Esophagus muscularis mucosa (tissue), 4 donors: ENCODE measurements at places on chromosomes 4 and X. TPM values are rescaled to one million over a fixed set of nuclear protein-coding genes. Genes with fewer than 3 reads are reported as not detected.

- no peak for DNase-seq
- H3K27me3 ChIP-seq: no peaks in the 10 kb centered on the region
- H3K4me3 ChIP-seq: no peak overlapping the region
- no peaks in the 10 kb centered on the region for H3K36me3 ChIP-seq
- H3K27ac ChIP-seq: no peak overlapping the region
Measured at GRCh38 chrX:46408553-46409407, 136.4 kb downstream of the ZNF674 start.

GRCh38 chrX:129759576-129760061 is 20.1 kb upstream of the SASH3 start:
- no peaks in the 10 kb centered on the region for H3K27me3 ChIP-seq
- peak overlapping the region; percentile 44 for H3K27ac ChIP-seq
- no peak for DNase-seq
- H3K36me3 ChIP-seq: no peaks in the 10 kb centered on the region
- no peak overlapping the region for H3K4me3 ChIP-seq
- H3K4me1 ChIP-seq: no peaks in the 10 kb centered on the region

- H3K4me1 ChIP-seq: no peaks in the 10 kb centered on the region
- H3K27ac ChIP-seq: no peak overlapping the region
- H3K36me3 ChIP-seq: no peaks in the 10 kb centered on the region
- H3K4me3 ChIP-seq: no peak overlapping the region
- no peaks in the 10 kb centered on the region for H3K27me3 ChIP-seq
Measured at GRCh38 chr4:141455651-141456050, 180.7 kb upstream of the IL15 start.

GRCh38 chr4:15771216-15772058 is 6.7 kb upstream of the CD38 start:
- no peaks in the 10 kb centered on the region for H3K36me3 ChIP-seq
- no peak overlapping the region for H3K4me3 ChIP-seq
- H3K27me3 ChIP-seq: no peaks in the 10 kb centered on the region
- DNase-seq: no peak

DNA sequence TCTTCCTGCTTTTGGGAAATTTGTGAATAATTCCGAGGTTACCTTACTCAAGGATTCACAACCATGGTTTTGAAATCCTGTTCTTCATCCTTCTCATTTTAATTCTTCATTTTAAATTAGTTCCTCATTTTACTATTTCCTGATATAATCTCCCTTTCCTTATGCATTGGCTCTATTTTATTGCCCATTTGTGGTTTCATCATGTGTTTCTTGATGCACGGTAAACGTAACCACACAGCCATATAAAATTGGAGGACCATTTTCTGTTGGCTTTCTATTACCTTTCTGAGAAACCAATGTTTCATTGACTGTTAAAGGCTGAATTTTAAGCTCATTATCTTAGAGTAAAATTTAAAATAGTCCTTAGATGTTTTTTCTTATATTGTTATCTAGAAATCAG is 100.3 kb upstream of the NDST4 start:
- no peaks in the 10 kb centered on the region for H3K27me3 ChIP-seq
- H3K4me3 ChIP-seq: no peak overlapping the region
- no peak overlapping the region for H3K27ac ChIP-seq

DNA sequence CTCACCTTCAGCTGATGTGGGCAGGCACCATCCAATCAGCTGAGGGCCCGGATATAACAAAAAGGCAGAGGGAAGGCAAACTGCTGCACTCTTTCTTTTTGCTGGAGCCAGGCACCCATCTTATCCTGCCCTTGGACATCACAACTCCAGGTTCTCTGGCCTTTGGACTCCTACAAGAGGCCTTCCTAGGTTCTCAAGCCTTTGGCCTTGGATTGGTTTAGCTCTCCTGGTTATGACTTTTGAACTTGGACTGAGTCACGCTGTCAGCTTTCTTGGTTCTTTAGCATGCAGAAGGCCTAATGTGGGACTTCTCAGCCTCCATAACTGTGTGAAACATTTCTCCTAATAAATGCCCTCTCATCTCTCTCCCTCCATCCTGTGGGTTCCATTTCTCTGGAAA is 23.0 kb upstream of the N4BP2 start:
- no peak for DNase-seq
- no peaks in the 10 kb centered on the region for H3K36me3 ChIP-seq
- H3K27ac ChIP-seq: no peak overlapping the region
- H3K4me1 ChIP-seq: no peaks in the 10 kb centered on the region
- no peak overlapping the region for H3K4me3 ChIP-seq
- no peaks in the 10 kb centered on the region for H3K27me3 ChIP-seq

DNA sequence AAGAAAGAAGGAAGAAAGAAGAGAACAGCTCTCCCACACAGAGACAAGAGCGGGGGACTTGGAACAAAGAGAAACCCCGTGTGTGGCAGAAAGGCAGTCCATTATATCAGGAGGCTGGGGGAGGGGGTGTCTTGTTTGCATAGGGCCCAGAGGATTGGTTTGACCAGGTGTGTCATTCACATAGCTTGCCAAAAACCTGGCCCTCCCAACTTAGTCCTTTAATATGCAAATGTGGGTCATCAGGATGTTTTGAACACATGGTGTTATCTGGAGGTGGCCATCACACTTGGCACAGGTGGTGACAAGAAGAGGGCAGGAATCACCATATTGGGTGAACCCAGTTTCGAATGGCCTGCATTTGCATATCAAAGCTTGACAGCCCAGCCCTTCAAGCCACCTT is 111.7 kb downstream of the LINC00632 start:
- H3K4me1 ChIP-seq: no peaks in the 10 kb centered on the region
- H3K27ac ChIP-seq: no peak overlapping the region
- H3K27me3 ChIP-seq: no peaks in the 10 kb centered on the region

- peaks cover 31% of the 10 kb centered on the region for H3K4me1 ChIP-seq
- no peaks in the 10 kb centered on the region for H3K27me3 ChIP-seq
- H3K4me3 ChIP-seq: no peak overlapping the region
- no peak for DNase-seq
- H3K27ac ChIP-seq: peak overlapping the region; percentile 18
Measured at GRCh38 chr4:8409264-8410065, 31.1 kb downstream of the ACOX3 start.

- no peaks in the 10 kb centered on the region for H3K27me3 ChIP-seq
- H3K36me3 ChIP-seq: no peaks in the 10 kb centered on the region
- no peak for DNase-seq
Measured at GRCh38 chr4:71663780-71664179, 120.1 kb downstream of the GC start.

DNA sequence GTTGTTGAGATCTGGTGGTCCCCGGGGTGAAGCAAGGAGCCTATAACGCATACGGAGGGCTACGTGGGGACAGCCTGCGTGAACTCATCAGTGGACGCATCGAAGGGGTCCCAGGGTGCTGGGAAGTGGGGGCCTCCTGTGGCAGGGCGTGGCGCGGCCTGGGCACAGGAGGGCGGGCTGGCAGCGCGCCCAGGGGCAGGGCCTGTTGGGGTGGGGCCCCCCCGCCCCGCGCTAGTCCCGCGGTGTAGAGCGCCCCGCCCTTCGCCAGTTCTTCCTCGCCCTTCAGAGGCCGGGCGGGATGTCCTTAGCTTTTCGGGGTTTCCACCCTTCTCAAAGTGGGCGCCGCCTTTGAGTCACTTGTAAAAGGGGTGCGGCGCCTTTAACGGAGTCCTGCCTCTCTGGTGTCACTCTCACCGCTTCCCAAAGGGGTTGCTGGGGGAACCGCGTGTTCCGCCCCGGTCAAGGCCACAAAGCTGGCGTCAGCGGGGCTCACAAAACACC is 632 bp downstream of the PLP2 start:
- peak overlapping the region; percentile 91 for H3K27ac ChIP-seq
- no peaks in the 10 kb centered on the region for H3K27me3 ChIP-seq
- peaks cover 12% of the 10 kb centered on the region for H3K36me3 ChIP-seq
- H3K4me3 ChIP-seq: peak overlapping the region; percentile 72
- H3K4me1 ChIP-seq: peaks cover 32% of the 10 kb centered on the region
- no peak for DNase-seq

DNA sequence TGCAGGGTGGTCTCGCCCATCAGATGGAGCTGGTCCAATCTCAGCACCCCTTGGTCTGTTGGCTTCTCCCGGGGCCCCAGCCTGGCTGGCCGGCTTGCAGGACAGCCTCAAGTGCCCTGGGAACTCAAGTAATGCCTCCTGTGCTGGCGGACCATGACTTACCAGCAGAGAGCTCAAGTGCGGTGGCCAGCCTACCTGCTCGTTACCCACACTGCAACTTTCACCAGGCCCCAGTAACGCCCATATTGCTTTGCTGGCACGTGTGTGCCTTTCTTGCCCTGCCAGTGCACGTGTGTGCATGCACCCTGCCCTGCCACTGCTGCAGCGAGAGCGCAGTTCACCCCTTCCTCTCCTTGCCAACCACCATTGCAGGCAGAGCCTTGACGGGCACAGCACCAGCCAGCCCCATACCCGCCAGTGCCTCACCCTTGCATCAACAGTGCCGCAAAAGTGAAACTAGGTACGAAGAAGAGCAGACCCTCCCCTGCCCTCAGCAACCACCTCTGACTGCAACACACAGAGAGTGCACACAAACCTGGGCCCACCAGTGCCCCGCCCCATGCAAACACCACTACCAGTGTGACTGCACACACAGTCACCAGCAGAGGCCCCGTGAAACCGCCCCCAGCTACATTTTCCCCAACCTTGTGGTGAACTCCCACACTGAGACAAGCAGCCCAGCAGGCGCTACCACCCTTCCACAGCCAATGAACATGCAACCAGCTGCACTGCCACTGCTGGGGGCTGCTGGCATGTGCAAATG is 88.9 kb upstream of the POU3F4 start:
- no peak overlapping the region for H3K4me3 ChIP-seq
- no peak overlapping the region for H3K27ac ChIP-seq
- H3K27me3 ChIP-seq: no peaks in the 10 kb centered on the region
- no peaks in the 10 kb centered on the region for H3K4me1 ChIP-seq
- no peaks in the 10 kb centered on the region for H3K36me3 ChIP-seq

DNA sequence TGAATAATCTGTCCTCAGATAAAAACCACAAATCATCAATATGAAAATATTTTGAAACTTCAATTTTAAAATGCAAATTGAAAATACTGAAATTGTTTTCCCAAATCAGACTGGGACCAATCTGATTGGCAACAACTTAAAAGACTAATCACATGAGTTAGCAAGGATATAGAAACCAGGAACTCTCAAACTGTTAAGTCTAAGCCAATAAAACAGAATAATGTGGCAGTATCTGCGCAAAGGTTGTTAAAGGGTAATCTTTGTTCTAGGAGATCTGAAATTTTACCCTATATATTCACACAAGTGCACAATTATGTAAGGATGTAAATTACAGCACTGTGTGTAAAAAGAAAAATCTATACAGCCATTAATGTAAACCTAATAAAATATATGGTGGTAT is 29.7 kb downstream of the EIF4E start:
- no peak overlapping the region for H3K27ac ChIP-seq
- peaks cover 27% of the 10 kb centered on the region for H3K36me3 ChIP-seq
- H3K4me1 ChIP-seq: peaks cover 4% of the 10 kb centered on the region
- H3K27me3 ChIP-seq: no peaks in the 10 kb centered on the region
- H3K4me3 ChIP-seq: no peak overlapping the region

DNA sequence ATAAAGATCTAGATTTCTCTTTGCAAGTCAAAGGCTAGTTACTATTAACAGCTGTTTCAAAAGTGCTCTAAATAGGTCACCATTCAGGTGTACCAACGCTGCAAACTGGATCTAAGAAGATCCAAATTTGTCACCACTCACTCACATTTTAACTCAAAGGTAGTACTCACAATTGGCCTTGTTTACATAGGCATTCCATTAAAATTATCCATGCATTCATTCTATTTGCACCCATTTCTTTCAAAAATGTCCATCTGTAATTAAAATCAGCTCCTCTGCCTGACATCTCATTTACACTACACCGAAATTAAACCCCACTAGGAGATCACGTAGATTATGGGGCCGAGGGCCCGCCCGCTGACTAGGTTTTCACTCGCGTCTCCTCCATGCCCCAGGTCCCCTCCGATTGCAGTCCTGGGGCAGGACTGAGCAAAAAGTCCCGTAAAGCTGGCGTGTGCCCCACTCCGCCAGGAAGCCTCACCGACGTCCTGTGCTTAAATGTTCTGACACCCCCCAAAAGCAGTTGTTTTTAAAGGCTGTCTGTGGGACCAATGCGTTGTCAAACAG is 1.3 kb upstream of the ING2 start:
- no peak for DNase-seq
- peak overlapping the region; percentile 96 for H3K27ac ChIP-seq
- no peaks in the 10 kb centered on the region for H3K27me3 ChIP-seq

DNA sequence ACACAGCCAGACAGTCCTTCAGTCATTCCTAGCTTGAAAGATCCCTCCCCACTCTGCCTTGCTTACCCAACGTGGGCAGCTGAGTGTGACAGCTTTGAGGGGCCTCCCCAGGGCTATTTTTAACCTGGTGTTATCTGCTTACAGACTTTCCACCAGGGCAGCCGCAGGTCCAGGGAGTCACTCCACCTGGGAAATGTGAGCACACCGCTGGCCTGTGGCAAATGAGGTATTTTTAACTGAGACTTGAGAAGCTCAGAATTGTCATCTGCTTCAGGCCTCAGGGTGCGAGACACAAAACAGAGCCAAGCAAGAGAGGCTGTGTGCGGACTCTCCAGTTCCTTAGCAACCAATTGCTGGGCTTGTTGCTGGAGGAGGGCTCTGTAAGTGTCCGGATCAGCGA is 13.0 kb downstream of the CORIN start:
- H3K27me3 ChIP-seq: no peaks in the 10 kb centered on the region
- H3K4me3 ChIP-seq: no peak overlapping the region
- H3K27ac ChIP-seq: no peak overlapping the region
- no peaks in the 10 kb centered on the region for H3K4me1 ChIP-seq
- no peak for DNase-seq

- H3K27ac ChIP-seq: no peak overlapping the region
- H3K27me3 ChIP-seq: no peaks in the 10 kb centered on the region
- H3K4me1 ChIP-seq: no peaks in the 10 kb centered on the region
- no peak overlapping the region for H3K4me3 ChIP-seq
Measured at GRCh38 chr4:52933738-52934137, 71.6 kb downstream of the RASL11B start.

DNA sequence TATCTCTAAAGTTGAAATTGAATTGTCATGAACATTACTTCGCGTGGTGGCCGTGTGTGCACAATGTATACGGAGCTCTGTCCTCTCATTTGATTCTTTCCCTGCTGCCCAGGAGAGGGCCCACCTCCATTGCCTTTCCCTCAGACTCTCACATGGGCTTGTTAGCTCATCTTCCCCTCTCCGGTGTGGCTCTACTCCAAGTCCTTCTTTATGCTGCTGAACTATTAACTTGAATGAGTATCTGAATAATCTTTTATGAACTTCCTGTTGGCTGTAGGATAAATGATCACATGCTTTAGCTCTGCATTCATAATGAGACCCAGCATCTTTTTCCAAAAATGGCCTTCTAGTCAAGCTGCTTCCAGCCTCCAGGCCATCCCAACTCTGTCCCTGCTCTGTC is 68.8 kb upstream of the CLNK start:
- no peak for DNase-seq
- H3K36me3 ChIP-seq: no peaks in the 10 kb centered on the region
- peaks cover 6% of the 10 kb centered on the region for H3K4me1 ChIP-seq
- H3K4me3 ChIP-seq: no peak overlapping the region

The NHSL2 gene
- 31.4 TPM for total RNA-seq

The FAM53A gene
- 8.4 TPM for total RNA-seq

The GDPD2 gene
- not detected for total RNA-seq

The DRD5 gene
- total RNA-seq: not detected

The ERCC6L gene
- total RNA-seq: 0.06 TPM

The NCAPG gene
- 0.98 TPM for total RNA-seq

The EIF2S3 gene
- 124 TPM for total RNA-seq

The SPP1 gene
- 11.0 TPM for total RNA-seq

The CYBB gene
- 11.4 TPM for total RNA-seq

The ZNF157 gene
- 0.17 TPM for total RNA-seq

The DCAF4L1 gene
- under 0.01 TPM for total RNA-seq
